Adrenal gland (tissue), 19 donors: ENCODE measurements at places on chromosomes 12 and 14.

DNA sequence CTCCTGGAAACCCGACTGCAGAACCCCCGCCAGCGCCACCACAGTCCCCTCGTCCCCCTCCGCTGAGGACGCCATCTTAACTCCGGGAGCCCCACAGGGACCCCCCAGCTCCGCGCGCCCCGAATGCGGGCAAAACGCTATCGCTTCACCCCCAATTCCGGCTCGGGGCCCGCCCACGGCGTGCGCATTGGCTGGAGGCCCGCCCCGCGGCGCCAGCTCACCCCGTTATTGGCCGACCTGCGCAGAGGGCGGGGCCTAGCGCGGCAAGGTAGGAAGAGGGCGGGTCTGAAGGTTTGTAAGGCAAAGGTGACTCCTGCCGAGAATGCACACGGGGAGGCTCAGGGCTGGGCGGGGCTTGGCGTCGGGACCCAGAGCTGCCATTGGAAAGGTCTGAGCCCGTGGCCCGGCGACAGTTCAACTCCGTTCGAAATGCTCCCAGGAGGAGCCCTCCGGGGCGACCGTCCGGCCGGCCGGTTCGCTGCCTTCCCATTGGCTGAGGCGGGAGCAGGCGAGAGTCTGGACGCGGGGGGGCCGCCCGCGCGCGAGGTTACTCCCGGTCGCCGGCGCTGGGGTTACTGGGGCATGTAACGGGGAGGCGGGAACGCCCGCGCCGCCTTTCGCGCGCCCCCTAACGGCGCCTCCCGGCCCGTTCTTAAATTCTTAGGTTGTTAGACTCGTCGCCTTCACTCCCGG lies at the start of gene LPCAT3:
Gene LPCAT3, minus strand, starts transcription at position 127 of the 693 bp plus-strand sequence. Its CDS starts 52 bp downstream, at position 75.
- no peaks in the 10 kb centered on the region for H3K27me3 ChIP-seq
- peaks cover 9% of the 10 kb centered on the region for H3K4me1 ChIP-seq
- DNase-seq: peak; percentile 99
- peak within 1 kb of the TSS; percentile 87 for H3K4me3 ChIP-seq

GRCh38 chr12:69189378-69189978 lies 49.9 kb upstream of the CPSF6 start:
- no peak for DNase-seq
- no peaks in the 10 kb centered on the region for H3K4me1 ChIP-seq
- no peak overlapping the region for H3K27ac ChIP-seq
- H3K4me3 ChIP-seq: no peak overlapping the region
- no peaks in the 10 kb centered on the region for H3K27me3 ChIP-seq

GRCh38 chr12:79329933-79330332 lies 360.8 kb downstream of the PAWR start:
- no peak for DNase-seq
- no peaks in the 10 kb centered on the region for H3K36me3 ChIP-seq
- H3K27ac ChIP-seq: no peak overlapping the region

DNA sequence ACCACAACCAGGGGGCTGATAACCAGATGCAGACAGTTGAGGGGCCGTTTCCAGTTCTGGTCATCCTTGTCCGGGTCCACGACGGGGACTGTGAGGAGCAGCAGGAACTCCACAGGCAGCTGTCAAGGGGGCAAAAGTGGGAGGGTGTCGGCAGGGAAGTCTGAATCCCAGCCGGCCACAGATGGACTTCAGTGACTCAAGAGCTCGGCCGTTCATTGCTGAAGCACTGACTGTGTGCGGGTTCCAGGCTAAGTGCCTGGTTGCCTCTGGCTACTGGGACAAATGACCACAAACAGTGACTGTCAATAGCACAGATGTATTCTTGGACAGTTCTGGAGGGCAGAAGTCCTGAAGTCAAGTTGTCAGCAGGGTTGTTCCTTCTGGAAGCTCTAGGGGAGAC lies 19.6 kb downstream of the SLC8B1 start:
- no peaks in the 10 kb centered on the region for H3K4me1 ChIP-seq
- H3K27me3 ChIP-seq: no peaks in the 10 kb centered on the region
- peaks cover 96% of the 10 kb centered on the region for H3K36me3 ChIP-seq
- H3K27ac ChIP-seq: no peak overlapping the region

DNA sequence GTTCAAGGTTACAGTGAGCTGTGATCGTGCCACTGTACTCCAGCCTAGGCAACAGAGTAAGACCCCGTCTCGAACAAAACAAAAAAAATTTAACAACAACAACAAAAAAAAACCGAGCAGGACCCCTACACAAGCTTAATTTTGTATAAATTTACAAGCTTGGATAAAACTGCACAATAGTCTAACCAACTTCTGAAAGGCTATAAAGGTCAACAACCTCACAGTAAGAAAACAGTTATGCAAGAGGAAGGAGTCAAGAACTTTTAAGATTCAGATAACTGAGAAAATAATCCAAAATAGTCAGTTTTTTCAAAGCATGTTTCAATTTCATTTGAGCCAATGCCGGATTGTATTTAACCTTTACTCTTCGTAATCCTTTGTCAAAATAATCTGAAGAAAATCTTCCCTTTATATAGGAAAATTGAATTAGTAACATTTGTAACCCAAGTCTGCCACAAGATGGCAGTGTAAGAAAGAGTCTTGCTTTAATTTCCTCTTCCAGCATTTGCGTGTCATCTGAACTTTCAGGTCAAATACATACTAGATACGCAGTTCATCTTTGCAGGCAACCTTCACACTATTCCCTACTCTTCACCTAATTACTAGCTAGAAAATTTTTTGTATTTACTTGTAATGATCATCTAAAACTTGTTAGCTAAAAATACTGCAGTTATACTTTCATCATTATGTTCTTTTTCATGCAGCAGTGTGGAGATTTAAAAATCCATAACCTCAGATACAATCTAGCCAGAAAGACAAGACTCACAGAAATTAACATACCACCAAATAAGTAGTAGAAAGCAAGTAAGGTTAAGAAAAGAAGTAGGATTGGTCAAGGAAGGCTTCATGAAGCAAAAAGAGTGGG lies 5.8 kb downstream of the CCNB1IP1 start:
- H3K27me3 ChIP-seq: no peaks in the 10 kb centered on the region
- H3K4me3 ChIP-seq: no peak overlapping the region
- H3K36me3 ChIP-seq: peaks cover 21% of the 10 kb centered on the region
- peak; percentile 42 for DNase-seq
